Glutamatergic neuron (in vitro differentiated cells): ENCODE measurements at places on chromosomes 6 and 20. TPM values are rescaled to one million over a fixed set of nuclear protein-coding genes. Genes with fewer than 3 reads are reported as not detected.

- no peak for DNase-seq
Observed at GRCh38 chr20:9637889-9638288, 123.5 kb downstream of the LAMP5 start.

DNA sequence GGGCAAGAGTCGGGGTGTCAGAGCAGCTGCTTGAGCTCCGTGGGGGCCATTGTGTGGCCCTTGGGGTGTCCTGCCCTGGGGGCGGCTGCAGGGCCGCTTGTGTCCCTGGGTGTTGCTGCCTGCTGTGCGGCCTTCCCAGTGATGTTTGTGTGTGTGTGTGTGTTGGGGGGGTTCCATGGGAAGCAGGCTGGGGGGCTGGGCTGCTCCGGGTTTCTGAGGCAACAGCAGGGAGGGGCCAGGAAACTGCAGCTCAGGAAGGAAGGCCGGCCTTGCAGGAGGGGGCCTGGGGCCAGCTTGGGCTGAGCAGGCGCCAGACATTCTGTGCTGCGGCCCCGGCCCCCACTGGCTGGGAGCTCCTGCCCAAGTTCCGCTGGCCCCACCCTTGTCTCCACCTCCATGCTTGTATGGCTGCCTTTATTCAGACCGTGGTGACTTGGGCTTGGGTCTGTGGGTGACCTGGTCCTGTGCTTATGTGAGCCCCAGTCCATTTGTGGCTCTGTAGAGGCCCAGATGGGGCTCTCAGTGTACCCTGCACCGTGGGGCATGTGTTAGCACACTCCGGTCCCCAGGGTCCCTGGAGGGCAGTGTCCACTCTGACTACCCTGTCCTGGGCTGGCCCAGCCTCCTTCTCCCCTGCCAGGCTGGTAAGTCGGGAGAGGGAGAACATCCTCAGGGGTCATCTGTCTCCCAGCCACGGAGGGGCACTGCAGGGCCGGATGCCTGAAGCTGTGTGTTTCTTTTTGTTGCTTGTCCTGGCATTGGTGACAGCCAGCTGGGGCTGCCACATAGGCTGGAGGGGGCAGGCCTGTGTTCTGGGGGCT, 4.6 kb upstream of the SOX18 start:
- no peak for DNase-seq

GRCh38 chr20:38842558-38842981, 37.1 kb downstream of the PPP1R16B start:
- no peak for DNase-seq

The PRDM13 gene
- 13.9 TPM for total RNA-seq

The MYB gene
- total RNA-seq: 0.56 TPM

The CPNE5 gene
- 2.9 TPM for total RNA-seq

- DNase-seq: no peak
Observed at GRCh38 chr20:17579369-17580039, 9.6 kb downstream of the DSTN start.

The SLCO4A1 gene
- 26.5 TPM for total RNA-seq

The HSP90AB1 gene
- 771 TPM for total RNA-seq

The LY6G5C gene
- total RNA-seq: 13.8 TPM

DNA sequence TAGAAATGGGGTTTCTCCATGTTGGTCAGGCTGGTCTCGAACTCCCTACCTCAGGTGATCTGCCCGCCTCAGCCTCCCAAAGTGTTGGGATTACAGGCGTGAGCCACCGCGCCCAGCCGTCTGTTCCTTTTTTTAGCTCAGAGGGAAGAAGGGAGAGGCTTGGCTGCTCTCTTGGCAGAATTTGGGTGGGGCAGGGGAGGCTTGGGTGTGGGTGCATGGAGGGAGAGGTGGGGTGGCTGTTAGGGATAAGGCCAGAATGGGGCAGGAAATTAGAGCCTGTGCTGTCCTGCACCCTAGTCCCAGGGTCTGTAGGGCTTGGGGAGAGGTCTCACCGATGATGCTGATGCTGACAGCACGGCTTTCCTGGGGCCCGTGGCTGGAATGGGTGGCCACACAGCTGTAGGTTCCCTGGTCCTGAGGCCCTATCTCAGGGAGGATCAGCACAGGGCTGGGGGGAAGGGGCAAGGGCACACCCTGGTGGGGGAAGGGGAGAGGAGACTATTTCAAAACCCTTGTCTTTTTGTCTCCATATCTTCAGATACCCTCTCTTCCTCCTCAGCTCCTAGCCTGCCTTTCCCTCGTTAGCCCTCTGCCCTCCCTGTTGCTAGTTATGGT, 2.0 kb downstream of the AGER start:
- no peak for DNase-seq

The GLP1R gene
- not detected for total RNA-seq

DNA sequence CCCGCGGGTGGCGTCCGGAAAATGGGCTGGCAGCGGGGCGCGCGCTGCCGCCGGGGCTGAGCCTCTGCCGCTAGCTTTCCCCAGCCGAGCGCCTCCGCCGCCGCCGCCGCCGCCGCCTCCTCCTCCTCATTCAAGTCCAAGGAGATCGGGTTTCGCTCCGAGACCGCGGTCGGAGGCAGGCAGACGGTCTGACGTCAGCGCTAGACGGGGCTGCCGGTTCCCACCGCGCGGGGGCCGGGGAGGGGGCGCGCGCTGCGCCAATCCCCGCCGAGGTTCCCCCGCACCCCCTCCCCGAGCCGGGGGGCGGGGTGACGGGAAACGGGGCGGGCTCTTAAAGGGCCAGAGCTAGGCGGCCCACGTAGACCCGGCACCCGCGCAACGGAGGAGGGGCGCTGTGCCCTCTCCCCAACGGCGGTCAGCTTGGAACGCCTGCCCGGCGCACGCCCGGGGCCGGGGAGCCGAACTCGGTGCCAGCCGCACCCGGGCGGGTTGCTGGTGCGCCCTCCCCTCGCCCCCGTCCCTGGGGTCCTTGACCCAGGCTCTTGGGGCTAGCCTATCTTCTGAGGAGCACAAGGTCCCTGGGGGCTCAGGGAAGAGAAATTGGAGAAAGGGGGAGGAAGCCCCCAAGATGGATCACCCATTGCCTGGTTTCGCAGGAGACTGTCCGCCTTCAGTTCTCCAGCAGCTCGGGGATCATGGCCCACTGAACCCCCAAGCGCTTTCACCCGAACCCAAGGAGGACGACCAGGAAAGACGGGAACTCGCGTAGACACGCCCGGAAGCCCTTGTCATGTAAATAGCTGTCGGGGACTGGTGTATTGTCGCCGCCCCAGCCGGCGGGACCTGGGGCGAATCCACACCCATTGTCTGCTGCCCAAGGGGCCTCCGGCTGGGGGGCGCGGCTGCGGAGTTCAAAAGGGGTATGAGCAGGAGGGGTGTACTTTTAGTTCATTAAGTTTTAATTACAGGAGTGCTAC, at the start of gene PMEPA1:
Gene PMEPA1 (minus strand): TSS at position 193 of the 977 bp plus-strand sequence. CDS start 433 bp downstream, outside the sequence.
- DNase-seq: peak; percentile 96

DNA sequence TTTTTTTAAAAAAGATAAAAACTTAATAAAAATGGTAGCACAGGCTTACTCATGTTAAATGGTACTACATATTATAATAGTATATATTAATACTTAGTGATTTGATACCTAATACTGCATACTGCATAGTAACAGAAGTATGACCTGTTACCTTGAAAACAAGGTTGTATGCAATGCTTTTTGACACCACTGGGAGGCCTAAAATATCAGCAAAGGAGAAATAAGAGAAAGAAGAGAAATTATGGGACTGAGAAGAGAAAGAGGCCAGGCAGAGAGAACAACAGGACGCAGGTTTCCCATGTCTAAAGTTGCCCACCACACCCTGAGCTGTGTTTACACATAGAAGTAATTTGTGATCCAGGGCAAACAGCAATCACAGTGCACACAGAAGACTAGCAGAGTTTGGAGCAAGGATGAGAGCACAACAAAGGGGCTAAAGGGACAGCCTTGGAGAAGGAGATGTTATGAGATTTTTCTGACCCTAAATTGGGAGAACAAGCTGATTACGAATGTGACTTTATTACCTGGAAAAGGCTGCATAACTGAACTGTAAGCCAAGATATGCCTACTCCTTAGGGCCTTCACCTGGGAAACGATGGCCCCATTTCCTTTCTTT, 73.2 kb downstream of the ROS1 start:
- DNase-seq: no peak

The OPRM1 gene
- total RNA-seq: not detected

- DNase-seq: no peak
Observed at GRCh38 chr20:57735831-57736737, 26.3 kb upstream of the PMEPA1 start.

DNA sequence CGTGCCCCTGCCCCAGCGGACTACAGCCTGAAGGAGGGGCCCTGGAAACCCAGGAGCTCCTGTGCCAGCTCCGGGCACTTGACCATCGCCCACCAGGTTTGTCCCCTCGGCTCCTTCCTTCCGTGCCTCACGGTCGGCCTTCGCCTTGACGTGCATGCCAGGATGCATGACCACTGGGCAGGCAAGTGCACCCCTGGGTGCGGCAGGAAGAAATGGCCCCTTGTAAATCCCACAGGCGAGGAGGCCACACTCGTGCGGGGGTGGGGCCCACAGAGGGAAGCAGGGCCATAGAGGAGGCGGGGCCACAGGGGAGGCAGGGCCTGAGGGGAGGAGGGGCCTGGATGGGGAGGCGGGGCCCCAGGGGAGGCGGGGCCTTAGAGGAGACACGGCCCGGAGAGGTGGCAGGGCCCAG, 81.7 kb downstream of the YTHDF1 start:
- DNase-seq: peak; percentile 22

- no peak for DNase-seq
Observed at GRCh38 chr6:37060195-37060559, 54.7 kb downstream of the FGD2 start.

DNA sequence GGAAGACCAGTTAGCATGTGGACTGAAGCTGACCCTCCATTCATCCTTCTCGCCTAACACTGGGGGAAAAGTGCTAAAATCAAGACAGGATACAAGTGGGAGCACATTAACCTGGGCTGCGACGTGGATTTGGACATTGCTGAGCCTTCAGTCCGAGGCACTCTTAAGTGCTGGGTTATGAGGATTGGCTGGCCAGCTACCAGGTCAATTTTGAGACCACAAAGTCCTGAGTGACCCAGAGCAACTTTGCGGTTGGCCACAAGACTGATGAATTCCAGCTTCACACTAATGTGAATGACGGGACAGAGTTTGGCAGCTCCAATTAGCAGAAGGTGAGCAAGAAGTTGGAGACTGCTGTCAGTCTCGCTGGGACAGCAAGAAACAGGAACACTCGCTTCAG, 20.7 kb downstream of the FUCA2 start:
- DNase-seq: no peak

The TUBB2B gene
- total RNA-seq: 1,777 TPM

The GDAP1L1 gene
- 111 TPM for total RNA-seq

- DNase-seq: no peak
Observed at GRCh38 chr20:18831830-18832499, 18.4 kb downstream of the SCP2D1 start.

GRCh38 chr6:73058736-73059135, 166.6 kb downstream of the KHDC1L start:
- no peak for DNase-seq

- DNase-seq: no peak
Observed at GRCh38 chr6:64256483-64256882, 620.9 kb downstream of the PHF3 start.

The ANKRD66 gene
- not detected for total RNA-seq

- no peak for DNase-seq
Observed at GRCh38 chr6:169657284-169657610, 44.6 kb downstream of the WDR27 start.

DNA sequence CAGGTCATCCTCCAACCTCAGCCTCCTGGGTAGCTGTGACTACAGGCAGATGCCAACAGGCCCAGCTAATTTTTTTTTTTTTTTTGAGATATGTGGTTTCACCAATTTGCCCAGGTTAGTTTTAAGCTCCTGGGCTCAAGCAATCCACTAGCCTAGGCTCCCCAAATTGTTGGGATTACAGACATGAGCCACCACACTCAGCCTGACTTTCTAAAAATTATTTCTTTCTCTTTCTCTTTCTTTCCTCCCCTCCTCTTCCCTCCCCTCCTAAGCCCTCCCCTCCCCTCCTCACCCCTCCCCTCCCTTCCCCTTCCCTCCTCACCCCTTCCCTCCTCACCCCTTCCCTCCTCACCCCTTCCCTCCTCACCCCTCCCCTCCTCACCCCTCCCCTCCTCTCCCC, 127.3 kb downstream of the BTBD3 start:
- no peak for DNase-seq

The KCNB1 gene
- 3.1 TPM for total RNA-seq

GRCh38 chr6:166351715-166352285, 9.5 kb upstream of the SFT2D1 start:
- DNase-seq: no peak

The ADAT2 gene
- 5.6 TPM for total RNA-seq

GRCh38 chr6:52725143-52725534, 38.1 kb downstream of the GSTA2 start:
- no peak for DNase-seq

GRCh38 chr20:1368448-1369199, 24.2 kb downstream of the FKBP1A start:
- DNase-seq: no peak

The ABHD16B gene
- total RNA-seq: not detected

The ANKEF1 gene
- total RNA-seq: 4.3 TPM

- no peak for DNase-seq
Observed at GRCh38 chr6:14381829-14382677, 264.5 kb downstream of the CD83 start.

DNA sequence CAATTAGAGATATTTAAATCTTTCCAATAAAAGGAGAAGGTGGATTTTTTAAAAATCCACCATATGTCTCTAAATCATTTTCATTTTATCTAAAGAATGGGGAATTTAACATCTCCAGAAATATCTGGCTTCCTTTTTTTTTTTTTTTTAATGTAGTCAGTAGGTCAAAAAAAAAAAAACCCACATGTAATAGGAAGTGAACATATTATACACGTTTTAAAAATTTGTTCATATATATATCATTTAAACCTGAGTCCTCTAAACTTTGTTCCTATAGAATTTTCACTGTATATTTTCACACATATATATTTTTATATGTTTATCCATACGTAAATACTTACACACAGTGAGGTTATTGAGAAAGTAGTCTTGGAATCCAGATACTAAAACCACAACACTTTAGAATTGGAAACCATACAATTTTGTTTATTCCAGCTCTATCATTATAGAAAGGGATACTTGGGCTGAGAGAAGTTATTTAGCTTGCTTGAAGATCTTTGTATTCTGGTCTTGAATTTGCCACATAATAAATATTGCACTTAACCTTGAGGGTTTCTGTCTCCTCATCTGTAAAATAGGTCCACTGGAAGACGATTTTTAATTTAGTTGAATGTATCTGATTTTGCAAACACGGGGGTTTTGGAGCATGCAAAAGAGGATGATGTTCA, 62.1 kb upstream of the ZNF217 start:
- no peak for DNase-seq

The MOG gene
- total RNA-seq: not detected

DNA sequence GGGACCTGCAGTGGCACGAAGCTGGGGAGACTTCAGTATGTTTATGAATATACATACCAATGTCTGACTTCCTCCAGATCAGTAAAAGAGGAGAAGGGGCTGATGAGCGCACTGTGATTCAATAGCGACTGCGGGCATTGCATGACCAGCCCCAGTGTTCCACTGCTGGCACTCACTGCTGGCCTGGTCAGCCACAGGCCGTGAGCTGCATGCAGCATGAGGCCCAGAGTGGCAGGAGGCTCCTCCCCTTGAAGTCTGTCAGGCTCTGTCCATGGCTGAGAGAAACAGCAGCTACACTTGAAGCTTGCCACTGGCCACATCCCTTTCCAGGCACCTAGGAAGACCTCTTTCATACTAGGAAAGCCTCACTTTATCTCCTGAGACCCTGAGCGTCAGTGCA, 265.9 kb upstream of the CDYL start:
- no peak for DNase-seq
